ENCODE measurements at places on chromosomes 1 and 21.

DNA sequence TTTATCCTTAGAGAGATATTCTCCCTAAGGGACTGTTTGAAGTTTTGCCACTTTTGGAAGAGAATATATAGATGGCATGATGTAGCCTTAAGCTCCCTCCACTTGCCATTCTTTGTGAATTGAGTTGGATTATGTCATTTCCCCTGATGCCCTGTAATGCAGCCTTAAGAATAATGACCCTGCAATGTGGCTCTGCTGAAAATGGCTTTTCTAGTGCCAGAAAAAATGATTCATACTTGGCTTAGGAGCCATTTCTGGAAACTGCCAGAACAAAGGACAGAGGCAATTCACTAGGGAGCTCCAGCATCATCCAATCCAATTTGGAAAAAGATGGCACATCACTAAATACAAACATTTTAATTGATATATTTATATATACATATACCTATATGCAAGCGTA, 265.3 kb downstream of the SPATA17 start:
- no peak for DNase-seq

GRCh38 chr1:204426474-204426873, 14.9 kb upstream of the PPP1R15B start:
- no peak for DNase-seq

GRCh38 chr1:3651930-3652547, at the start of gene TP73:
TSS of gene TP73 (plus strand) at chr1:3652516. CDS start at chr1:3682366, 29,850 bp downstream.
- no peak for DNase-seq

DNA sequence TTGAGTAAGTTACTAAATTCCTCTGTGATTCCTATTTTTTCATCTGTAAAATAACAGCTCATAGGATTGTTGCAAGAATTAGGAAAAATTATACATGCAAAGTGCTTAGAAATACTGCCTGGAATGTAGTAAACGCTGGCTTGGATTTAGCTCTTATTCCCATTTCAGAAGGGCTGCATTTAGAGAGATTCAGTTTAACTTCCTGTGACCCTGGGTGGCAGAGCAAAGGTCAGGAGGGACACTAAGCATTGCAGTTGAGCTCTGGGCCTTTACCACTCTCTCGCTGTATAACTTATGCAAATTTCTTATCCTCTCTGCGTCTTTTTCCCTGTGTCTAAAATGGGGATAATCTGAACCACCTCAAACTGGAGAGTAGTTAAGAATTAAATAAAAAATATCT, 241.0 kb upstream of the POU3F1 start:
- no peak for DNase-seq

GRCh38 chr1:58047265-58047858, 499.2 kb downstream of the OMA1 start:
- peak; percentile 21 for DNase-seq

GRCh38 chr1:228783418-228784040, 48.2 kb downstream of the RHOU start:
- no peak for DNase-seq

GRCh38 chr1:66258404-66259105, 275.4 kb upstream of the SGIP1 start:
- no peak for DNase-seq

DNA sequence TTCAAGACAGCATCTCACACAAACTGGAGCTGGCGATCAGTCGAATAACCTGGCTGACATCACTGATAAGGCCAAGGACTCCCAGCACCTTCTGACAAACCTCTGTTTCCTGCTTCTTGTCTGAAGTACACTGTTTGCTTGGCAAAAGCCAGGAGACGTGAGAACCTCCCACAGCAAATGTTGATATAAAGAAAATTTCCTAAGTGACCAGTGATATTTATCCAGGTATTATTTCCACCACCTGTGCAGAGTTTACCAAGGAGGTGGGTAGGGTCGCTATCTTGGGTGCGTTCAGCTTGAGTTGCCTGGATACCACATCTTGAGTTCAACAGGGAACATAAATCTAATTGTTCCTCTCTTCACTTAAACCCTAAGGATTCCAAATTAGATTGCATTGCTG, 72.9 kb downstream of the SETD4 start:
- no peak for DNase-seq

GRCh38 chr1:230072866-230073265, 5.8 kb downstream of the GALNT2 start:
- DNase-seq = no peak

GRCh38 chr1:97833881-97834280, 87.0 kb downstream of the DPYD start:
- DNase-seq = no peak

DNA sequence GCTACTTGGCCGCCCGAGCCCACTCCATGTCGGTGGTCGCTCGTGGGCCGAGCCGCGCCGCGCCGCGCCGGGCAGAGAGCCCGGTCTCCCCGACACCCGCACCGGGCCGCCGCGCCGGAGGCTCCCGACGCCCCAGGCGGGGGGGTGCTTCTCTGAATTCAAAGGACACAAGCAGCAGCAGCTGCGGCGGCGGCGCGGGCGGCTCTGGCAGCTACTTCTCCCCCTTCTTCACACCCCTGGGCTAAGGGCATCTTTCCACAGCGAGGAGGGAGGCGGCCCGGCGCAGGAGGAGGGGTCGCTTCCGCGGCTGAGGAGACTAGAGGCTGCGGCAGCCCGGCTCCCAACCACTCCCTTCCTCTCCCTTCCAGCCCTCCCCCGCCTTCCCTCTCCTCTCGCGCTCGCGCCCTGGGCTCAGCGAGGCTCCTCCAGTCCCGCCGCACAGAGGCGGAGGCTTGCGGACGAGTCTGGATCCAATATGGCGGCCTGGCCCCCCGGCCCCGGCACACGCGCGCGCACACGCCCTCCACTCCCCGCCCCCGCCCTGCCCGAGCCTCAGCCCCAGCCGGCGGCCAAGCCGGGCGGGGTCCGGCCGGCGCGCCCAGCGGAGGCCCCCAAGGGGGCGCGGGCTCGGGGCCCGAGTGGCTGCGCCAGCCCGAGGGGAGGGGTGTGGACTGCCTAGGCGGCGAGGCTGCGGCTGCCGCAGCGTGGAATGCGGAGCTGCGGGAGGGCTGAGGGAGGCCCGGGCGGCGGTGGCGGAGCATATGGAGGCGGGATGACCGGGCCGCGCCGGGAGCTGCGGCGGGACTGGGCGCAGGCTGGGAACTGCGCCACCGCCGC, at the start of gene CDC42BPA:
Gene CDC42BPA, minus strand, starts transcription at position 477 of the 837 bp plus-strand sequence. CDS start 1,310 bp downstream, outside the sequence.
- DNase-seq = peak; percentile 49

DNA sequence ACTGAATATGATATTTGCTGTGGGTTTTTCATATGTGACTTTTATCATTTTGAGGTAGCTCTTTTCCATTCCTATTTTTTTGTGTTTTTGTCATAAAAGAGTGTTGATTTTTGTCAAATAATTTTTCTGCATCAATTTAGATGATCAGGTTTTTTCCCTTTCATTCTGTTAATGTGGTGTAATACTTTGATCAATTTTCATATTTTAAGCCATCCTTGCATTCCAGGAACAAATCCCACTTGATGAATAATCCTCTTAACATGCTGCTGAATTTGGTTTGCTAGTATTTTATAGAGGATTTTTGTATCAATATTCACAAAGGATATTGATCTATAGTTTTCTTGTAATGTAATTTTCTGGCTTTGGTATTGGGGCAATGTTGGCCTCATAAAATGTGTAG, 25.5 kb upstream of the C1orf53 start:
- DNase-seq = no peak

GRCh38 chr1:42524330-42524729, 61.2 kb downstream of the CCDC30 start:
- DNase-seq = no peak

DNA sequence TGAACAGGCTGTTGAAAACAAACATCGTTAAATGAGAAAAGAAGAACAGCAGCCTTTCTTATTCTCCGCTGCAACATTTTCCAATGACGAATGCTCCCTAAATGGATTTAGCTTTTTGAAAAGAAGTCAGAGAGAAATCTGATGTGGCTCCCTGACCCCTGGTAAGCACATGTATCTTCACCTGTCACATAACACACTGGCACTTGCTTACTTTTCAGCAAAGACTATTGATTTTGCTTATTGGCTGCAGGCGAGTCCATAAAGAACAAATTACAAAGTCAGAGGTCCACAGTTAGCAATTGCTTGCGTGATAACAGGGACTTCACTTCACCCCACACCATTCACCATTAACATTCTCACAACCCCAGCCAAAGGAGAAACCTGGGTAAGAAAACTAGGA, 362.8 kb downstream of the GPATCH2 start:
- DNase-seq = no peak

- DNase-seq = no peak
Observed at GRCh38 chr1:87115891-87116290, 201.5 kb downstream of the HS2ST1 start.

GRCh38 chr1:168408539-168408865, 127.8 kb downstream of the TBX19 start:
- no peak for DNase-seq

- DNase-seq = no peak
Observed at GRCh38 chr21:42012344-42012743, 2.2 kb upstream of the ZBTB21 start.

DNA sequence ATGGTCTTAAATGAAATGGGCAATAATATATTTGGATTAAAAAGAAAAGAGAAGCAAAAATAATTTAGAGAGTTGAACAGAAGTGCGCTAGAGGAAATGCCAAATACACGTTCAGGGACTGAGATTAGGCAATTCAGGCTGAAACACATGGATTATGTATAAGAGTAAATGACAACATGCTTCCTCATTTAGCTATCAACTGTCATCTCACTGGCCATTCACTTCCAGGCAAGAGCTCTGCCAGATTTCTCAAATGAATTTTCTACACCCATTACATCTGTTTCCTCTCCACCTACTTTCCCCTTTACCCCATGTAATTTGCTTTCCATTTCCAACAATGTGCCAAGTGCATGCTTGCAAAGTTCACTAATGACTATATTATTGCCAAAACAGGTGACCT, 582.4 kb downstream of the LTN1 start:
- DNase-seq = no peak

DNA sequence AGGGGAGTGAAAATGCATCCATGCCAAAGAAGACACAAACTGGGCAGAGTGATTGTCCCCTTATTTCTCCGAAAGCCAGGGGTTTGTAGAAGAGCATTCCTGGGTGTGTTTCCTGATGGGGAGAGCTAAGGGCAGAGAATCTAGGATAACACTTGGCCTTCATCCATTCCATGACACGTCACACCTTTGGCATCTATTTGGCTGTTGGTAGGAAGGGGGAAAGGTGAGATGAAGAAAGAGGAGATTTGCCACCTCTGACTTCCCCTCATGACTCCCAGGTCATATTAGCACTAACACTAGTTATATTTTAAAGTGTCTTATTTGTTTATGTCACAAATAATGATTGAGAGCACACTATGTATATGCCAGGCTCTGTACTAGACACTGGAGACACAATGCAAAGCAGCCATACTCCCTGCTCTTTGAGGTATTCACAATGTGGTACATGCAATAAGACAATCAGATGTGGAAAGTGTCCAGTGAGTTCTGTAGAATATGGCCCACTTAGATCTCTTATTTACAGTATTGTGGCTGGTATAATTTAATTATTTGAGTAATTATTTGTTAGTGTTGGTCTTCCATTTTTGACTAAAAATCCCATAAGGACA, 54.5 kb upstream of the GADD45A start:
- DNase-seq = no peak

GRCh38 chr1:155017946-155018316, 15.3 kb downstream of the ZBTB7B start:
- no peak for DNase-seq

DNA sequence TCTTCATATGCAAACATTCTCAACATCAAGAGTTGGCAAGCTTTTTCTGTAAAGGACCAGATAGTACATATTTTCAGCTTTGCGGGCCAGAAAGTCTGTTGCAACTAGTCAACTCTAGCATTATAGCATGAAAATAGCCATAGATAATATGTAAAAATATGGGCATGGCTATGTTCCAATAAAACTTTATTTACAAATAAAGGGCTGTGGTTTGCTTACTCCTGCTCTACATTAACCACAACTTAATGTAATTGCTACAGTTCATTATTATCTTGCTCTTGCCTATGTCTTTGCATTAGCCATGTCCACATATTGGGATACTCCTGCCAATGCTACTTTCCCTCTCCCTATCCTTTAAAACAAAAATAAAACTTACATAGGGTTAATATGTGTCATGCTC, 24.5 kb upstream of the CTSK start:
- no peak for DNase-seq

DNA sequence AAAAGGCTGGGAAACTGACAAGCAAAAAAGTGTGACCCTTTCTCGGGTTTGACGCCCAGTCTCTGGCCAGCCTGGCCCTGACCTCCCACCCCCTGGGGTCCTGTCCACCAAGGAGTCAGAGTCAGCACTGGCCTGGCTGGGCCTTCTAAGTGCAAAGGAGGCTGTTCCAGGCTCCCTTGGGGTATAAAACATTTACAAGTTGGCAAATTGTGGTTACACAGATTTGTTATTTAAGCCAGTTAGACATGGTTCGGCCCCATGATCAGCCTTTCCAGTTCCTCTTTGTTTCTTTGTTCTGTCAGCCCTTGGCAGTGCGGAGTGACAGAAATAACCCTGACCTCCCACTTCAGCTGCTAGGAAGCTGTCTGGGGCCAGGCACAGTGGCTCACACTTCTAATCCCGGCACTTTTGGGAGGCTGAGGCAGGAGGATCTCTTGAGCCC, 161.6 kb upstream of the RAB4A start:
- DNase-seq = no peak

- DNase-seq = no peak
Observed at GRCh38 chr21:21002153-21002552, 3.9 kb downstream of the NCAM2 start.

DNA sequence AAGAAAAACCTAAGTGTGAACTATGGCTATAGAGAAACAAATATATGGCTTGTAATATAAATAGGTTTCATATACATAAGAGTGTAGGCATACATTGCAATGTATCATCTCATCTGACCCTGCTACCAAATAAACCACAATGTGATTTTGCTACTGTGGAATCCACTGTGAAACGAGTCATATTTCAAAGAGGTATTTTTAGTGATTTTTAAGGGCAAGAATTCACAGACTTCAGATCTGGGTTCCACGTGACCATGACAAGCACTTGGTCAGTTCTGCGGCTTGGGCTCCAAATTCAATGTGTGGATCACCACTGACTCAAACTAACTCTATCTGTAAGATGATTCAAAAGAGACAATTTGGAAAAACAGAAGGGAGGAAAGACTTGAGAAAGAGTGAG, 147.0 kb upstream of the ERG start:
- DNase-seq = no peak

GRCh38 chr1:116320874-116321273, 52.2 kb upstream of the ATP1A1 start:
- no peak for DNase-seq

GRCh38 chr1:108049178-108049819, 84.3 kb upstream of the VAV3 start:
- DNase-seq = peak; percentile 39

DNA sequence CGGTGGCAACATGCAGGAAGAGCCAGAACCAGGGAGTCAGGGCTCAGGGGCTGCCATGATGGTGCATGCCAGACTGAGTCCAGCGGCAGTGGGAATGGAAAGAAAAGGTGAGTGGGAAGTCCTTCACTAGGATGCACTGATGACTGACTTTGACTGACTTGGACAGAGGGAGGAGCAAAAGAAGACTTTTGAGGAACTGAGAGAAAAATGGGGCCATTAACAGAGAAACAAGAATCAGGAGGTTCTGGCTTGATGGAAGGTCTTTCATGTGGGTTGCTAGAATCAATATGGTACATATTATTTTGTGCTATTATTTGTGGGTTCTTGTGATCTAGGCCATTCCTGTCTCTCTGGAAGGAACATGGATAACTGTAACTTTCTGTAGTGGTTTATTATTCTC, 454.6 kb upstream of the PROX1 start:
- DNase-seq = no peak

GRCh38 chr1:185412385-185413087, 95.5 kb upstream of the IVNS1ABP start:
- no peak for DNase-seq
